NT2/D1 (cell line): ENCODE measurements at places on chromosomes 7 and 10.

- DNase-seq = no peak
Measured at GRCh38 chr10:50541921-50542320, 81.8 kb downstream of the SGMS1 start.

DNA sequence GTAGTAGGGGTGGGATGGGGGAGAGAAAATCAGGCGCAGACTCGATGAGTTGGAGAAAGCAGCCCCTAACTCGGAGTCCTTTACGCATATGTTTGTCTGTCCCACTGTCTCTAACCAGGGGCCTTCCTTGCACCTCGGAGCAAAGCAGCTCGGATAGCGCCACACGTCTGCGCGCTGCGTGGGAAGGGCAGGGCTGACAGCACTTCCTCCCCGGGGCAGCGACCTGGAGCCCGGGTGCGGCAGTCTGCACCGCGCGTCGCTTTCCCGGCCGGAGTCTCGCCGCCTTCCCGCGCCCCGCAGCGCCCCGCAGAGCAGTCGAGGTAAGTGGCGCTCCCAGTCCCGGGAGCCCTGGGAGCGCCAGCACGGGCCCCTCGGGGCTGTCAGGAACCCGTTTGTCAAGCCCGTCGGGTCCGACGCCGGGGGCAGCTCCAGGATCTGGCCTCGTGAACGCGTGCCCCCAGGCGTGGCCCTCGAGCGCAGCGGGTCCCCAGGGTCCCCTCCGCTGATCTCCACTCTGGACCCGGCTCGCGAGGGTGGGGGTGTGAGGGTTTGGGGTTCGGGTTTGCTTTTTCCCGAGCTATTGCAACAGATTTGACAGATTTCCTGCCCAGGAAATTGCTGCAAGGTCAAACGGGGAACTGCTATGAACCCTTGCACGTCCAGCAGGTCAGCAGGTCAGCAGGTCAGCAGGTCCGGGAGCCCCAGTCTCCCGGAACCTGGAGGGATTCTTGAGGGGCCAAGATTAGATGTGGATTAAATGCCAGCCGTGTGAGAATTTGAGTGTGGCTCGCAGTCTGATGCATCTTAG is 597 bp downstream of the APBB1IP start:
- no peak for DNase-seq

GRCh38 chr10:44477046-44477425 is 92.1 kb upstream of the CXCL12 start:
- no peak for DNase-seq

DNA sequence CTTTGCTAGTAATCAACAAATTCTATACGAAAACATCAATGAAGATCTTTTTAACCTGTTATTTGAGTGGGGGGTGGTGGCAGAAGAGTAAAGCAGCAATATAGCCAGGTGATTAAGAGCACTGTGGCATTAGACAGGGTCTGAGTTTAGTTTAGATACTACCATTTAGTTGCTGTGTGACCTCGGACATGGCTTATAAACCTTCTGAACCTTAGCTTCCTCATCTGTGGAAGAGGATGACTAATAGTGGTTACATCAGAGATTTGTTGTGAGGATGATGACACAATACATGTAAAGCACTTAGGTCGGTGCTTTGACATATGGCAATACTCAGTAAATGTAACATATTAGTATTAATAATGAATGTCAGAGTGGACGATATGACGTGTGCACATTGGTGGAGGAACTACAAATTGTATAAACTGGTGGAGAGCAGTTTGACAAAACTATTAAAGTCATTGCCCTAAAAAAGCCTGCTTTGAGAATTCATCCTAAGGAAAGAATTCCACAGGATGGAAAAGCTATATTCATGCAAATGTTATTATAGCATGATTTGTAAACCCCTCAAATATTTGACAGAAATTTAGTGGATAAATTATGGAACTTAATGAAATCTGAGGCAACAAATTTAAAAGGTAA is 24.3 kb downstream of the SPAG6 start:
- no peak for DNase-seq
